HAP-1 (cell line): ENCODE measurements at places on chromosomes 2 and 18.

DNA sequence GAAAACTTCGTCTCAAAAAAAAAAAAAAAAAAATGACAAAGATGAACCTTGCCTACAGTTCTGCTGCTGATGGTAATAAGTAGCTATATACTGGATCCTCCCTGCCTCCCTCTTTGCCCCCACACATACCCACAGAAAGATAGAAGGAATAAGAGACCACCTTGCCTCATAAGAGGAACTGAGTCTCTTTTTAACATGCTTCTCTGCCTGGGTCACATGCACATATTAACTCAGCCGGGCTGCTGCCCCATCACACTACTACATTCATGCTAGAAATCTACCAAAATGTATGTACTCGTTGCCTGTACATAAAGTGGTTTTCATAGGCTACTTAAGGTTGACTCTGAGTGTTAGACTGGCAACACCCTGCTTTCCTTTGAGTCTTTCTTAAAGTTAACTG lies 78.9 kb upstream of the B3GNT2 start:
- DNase-seq, result no peak

GRCh38 chr18:38368886-38369285 lies 803.3 kb upstream of the CELF4 start:
- no peak for DNase-seq

DNA sequence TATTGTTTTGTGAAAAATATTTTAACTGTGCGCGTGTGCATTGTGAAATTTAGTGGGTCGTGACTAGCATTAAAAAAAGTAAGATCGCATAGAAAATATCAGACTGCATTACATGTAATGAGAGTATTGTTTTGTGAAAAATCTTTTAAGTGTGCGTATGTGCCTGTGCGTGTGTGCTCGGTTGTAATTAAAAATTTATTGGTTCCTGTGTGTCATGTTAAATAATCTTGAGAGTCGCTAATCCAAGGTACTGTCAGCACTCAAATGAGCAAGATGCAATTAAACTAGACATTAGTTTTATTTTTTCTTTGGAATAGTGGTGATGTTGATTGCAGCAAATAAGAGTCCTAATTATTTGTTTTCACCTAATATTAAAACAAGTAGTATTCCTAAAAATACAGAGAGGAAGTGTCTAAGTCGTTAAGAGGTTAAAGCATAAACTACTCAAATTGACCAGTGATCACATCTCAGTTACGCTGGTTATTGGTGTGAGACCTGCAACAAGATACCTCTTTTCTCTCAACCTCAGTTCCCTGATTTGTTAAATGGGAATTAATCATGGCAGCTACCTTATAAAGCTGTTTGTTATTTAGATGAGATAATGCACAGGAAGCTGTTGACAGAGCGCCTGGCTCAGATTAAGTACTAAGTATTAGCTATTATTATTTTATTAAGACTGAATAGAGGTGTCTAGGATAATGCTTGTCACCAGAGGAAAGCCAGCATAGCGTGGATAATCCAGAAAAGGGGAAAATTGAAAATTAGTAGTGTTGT lies 1.9 kb downstream of the ZDBF2 start:
- DNase-seq, result no peak

GRCh38 chr2:41910126-41910525 lies 137.7 kb upstream of the PKDCC start:
- DNase-seq, result no peak

DNA sequence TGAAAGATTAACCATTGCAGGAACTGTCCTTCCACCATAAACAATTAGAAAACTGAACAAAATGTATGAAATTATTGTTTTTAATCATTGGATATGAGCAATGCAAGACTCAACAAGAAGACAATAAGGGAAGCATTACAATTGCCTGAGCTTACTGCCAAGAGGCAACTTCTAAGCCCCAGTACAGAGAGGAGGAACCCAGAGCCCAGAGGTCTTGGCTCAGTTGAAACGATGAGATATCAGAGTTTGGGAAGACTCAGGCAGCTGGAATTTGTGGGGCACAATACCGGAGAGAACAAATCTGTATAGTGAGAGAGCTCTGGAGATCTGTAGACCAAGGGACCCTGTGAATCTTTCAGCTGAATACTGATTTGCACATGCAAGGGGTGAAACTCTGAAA lies 80.6 kb upstream of the ZFP36L2 start:
- no peak for DNase-seq

GRCh38 chr2:26001743-26002351 lies 19.6 kb upstream of the KIF3C start:
- no peak for DNase-seq

- no peak for DNase-seq
Measured at GRCh38 chr2:207142461-207142860, 23.3 kb downstream of the KLF7 start.
